ENCODE measurements at places on chromosomes 11 and 22. TPM values are rescaled to one million over a fixed set of nuclear protein-coding genes. Genes with fewer than 3 reads are reported as not detected.

Gene RFPL1
- not detected for polyA plus RNA-seq

Gene OR56A1
- not detected for polyA plus RNA-seq

Gene RBMXL2
- not detected for polyA plus RNA-seq

Gene RIMBP3C
- polyA plus RNA-seq, result 0.05 TPM

- DNase-seq, result no peak
Measured at GRCh38 chr11:105368711-105369110, 229.1 kb upstream of the CARD18 start.

DNA sequence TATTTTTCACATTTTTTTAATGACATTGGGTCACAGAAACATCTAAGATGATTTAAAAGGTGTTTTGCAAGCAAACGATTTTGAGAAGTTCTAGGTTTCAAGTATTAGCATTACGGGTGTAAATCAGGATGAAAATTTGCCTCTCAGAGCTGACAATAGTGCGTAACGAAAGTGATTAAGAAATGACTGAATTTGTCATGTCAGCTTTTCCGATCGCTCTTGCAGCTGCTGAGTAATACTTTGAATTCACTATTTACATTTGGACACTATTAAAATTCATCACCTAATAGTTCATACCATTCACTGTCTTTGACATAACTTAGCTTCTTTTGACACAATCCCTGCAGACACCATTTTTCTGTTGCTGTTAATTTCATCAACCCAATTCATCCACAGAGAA lies 205.2 kb downstream of the SOX6 start:
- DNase-seq, result no peak

DNA sequence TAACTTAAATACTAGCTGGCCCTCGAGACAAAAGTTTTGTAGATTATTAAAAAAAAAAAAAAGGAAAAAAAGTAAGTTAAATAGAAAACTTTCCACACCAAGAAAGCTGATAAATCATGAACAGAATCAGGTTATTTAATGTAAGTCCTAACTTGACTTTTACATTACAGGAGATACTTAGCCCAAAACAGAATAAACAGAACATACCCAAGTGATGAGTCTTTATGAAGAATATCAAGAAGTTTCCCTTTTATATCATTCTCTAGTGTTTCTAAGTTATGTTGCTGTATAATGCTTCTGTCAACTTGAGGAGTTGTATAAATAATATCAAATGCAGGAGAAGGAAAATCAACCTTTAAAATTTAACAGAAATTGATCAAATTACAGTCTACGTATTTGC lies 44.5 kb upstream of the RPS13 start:
- no peak for DNase-seq

DNA sequence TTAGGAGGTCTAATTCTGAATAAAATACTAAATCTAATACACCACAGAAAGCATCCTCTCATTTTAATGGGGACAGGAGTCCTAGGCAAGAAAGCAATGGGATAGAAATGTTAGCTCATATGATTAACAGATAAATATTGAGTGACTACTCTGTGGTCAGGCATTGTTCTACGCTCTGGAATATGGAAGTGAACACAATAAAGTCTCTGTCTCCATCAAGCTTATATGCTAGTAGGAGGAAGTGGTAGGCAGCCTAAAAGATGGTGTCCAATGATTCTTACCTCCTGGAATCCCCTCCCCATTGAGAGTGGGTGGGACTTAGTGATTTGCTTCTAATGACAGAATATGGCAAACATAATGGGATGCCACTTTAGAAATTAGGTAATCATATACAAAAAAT lies 160.3 kb upstream of the PDGFD start:
- DNase-seq, result no peak

DNA sequence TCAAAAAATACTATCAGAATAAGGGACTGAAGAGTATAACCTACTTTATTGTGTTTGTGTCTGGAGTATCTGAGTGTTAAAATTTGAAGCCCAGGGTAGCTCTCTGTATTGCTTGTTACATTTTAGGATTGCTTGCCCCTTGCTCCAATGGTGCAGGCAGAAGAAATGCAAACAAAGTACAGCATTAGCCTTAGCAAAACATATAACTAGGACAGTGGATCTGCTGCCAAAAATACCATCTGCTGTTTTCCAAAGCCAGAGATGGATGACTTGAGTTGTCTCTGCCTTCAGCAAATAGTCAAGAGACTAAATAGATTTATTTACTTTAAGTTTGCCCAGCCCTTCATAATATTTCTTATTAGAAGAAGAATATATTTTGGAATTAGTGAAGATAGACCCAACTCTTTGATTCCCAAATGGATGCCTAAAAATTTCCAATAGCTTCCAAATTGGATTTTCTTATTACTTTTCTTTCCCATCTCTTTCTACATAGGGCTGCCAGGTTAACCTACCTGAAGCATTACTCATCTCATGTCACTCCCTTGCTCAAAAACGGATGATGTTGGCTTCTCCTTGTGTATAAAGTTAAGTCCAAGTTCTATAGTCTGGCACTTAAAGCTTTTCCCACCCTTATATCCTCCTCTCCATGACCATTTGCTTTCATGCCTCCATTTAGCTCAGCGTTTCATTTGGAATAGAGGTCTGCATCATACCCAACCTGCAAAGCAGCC lies 66.3 kb downstream of the LDLRAD3 start:
- no peak for DNase-seq

DNA sequence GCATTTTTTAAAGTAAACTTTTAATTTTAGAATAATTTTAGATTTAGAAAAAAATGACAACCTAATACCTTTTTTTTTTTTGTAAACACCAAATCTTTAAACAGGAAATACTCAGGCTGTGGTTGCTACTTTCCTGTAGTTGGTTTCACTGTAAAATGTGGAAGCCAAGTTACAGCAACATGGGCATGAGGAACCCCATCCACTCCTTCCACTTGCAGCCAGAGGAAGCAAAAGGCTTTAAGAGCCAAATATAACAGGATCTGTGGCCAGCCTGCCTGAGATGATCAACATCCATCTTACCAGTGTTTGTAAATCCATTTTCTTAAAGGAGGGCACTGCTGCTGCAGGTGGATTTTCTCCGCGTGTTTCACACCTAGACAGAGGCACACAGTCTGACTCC lies 66.2 kb downstream of the TNRC6B start:
- DNase-seq, result no peak

DNA sequence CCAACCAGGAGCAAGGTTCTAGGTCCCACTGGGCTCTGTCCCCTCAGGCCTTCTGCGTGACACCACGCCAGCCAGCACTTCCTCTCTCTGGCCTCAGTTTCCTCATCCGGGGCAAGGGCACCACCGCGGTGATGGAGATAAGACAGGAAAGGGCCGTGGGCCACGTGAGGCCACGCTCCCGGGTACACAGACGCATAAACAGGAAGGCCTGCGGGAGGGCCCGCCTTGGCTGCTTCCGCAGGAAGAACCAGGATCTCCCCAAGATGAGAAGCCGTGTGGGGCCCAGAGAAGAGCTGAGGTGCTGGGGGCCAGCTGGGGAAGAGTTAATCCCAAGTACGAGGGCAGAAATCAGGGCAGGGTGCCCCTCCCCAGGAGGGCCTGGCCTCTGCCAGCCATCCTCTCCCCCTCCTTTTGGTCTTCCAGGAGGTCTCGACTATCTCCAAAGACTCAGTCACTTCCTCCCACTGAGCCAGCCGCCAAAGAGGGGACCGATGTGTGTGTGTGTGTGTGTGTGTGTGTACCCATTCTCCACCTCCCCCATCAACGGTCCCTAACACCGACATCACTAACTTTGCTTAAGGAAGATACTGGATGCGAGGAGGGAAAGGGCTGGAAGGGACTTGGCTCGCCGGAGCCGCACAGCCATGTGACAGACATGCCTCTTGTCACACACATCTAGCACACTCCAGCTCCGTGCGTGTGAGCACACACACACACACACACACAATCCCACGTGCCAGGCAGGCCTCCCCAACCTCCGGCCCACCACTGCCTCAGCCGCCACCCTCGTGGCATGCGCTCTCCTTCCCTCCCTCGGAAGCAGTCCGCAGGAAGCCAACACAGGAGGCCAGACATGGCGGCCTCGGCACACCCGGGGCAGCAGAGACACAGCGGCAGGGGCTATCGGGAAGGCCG lies 1.4 kb downstream of the MFNG start:
- DNase-seq, result no peak

DNA sequence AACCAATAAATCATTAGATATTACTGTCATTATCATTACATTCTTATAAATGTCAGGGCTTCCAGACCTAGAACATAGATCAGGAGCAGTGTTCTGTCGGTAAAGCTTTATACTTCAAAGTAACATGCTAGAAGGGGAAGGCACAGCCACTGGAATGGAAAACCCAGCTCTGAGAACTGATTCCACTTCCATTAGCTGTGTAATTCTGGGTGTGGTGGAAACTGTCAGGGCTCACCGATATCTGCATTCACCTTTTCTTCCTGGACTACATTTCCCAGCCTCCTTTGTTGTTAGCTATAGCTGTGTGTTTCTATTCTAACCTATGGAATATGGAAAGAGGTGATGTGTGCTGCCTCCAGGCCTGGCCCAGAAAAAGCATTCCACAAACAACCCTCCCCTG lies 585.8 kb downstream of the BUD13 start:
- no peak for DNase-seq

DNA sequence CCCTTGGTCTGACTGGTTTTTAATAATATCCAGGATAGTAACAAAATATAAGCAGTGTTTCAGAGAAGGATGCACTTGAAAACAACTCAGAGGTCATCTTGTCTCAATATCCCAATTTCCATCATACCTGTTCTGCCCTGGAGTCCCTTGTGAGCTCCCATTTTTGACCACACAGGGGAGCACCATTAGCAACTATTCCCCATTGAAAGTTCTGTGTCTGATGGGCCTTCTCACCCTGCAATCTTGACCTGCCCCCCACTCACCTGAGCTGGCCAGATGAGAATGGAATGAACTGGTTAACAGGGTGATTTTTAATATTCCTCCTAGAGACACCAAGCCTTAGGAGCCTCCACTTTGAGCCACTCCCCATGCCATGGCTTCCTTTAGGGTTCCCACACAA lies 3.8 kb upstream of the CAPN5 start:
- no peak for DNase-seq

DNA sequence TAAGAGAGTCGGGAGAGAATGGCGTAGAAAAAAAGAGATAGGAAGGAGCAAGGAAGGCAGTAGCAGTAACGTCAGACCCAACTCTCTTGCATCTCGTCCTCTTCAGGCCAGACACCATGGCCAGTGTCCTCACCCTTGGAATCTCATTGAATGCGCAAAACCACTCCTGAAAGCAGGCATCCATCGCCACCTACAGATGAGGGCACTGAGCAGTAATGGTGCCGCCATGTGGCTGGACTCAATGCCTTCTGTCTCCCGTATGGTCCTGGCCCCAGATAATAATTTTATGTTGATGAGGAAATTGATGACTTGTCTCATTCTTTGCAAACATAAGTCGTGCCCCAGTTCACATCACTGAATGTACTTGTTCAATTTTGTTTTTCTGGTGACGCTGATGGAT lies 17.8 kb upstream of the ALX4 start:
- DNase-seq, result no peak

DNA sequence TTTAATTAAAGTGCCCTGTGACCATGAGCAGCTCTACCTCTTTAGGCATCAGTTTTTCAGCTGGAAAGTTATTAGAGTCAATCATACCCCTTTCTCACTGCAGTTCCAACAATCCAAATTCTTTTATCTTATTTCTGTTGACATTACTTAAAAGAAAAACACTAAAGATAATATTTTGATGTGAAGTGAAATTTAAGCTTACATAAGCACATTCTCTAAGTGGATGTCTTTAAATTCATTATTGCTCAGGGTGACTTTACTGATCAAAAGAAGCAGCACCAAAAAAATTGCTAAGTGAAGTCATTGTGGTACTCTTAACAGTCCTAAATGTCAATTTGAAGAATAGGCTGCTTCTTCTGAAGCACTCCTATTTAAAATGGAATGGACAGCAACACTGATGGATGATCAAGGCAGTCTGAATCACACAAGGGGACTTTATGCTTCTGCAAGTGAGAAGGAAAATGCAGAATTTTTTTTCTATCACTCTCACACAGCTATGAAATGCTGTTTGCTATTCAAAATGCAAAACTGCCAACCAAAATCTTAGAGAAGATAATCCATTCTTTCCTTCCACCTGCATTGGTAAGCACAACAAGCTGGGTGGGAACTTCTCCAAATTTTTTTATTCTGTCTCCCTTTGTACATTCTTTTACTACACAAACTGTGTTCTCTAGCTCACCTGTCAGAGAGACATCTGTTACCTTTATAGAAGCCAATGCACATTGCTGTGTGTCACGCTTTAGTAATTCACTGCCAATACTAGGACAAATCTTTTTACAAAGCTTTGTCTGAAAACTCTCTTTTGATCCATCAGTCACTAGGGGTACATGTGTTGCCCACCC lies 179.9 kb downstream of the GRIA4 start:
- DNase-seq, result no peak

GRCh38 chr22:20641198-20641892 lies 132.6 kb upstream of the SERPIND1 start:
- DNase-seq, result no peak

GRCh38 chr11:69949327-69949726 lies 128.8 kb upstream of the ANO1 start:
- no peak for DNase-seq

GRCh38 chr11:78190374-78190773 lies 1.7 kb downstream of the USP35 start:
- DNase-seq, result no peak

DNA sequence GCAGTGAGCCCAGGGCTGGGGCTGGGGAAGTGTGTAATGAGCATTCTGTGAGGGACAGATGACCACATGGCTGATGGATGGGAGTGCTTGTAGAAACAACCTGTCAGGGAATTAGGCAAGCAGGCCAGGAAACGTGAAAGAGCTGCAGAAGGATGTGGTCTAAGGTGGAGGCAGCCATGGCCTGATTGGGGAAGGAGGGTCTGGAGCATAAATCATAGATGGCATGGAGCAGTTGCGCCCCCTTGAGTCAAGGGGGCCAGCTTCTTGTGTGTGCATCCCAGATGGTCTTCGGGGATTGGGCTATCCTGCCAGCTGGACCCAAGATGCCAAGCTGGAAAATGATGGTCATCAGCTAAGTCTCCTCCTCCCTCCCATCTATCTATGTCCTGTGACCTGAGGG lies 119.4 kb upstream of the CLPB start:
- DNase-seq, result no peak

GRCh38 chr22:22099194-22099486 lies 116.6 kb upstream of the TOP3B start:
- DNase-seq, result no peak

DNA sequence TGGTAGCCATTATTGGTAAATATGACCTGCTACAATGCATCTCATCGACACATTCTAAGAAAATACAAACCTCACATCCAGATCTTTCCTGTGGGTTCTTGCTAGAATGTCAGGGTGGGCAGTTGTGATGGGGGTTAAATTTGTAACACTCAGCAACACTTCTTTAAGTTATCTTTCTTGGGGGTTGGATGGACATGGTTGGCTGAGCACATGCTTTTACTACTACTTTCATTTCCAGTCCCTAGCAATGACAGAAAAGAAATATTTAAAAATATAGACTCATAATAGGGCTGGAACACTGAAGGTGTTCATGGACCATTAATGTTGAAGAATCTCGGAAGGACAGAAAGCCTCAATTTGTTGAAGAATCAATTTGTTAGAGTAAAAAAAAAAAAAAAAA lies 57.6 kb downstream of the APOL3 start:
- no peak for DNase-seq

- DNase-seq, result no peak
Measured at GRCh38 chr11:132423266-132423665, 1052.9 kb downstream of the NTM start.

Data from liver (tissue), 10 donors.